ENCODE measurements at places on chromosomes 7 and 10.

DNA sequence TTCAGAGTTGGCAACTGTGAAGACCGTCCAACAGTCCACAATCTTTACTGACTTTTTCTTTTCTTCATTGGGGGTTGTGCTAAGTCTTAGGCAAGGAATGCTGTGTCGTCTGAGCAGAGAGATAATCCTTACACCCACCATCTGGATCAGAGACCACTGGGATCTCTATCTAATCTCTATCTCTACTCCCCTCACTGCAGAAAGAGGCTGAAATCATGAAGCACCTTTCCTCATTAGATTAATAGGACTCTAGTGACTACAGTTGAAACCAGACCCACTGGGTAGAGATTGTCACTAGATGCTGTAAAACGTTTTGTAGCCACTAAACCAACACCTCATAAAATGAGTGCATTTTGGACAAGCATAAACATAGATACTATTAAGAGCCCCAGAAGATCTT lies 387.4 kb upstream of the CELF2 start:
- no peak for DNase-seq

GRCh38 chr7:130379532-130379920 lies 768 bp upstream of the CPA1 start:
- DNase-seq, result no peak

- DNase-seq, result no peak
Measured at GRCh38 chr10:110430340-110431273, 67.1 kb upstream of the DUSP5 start.

GRCh38 chr10:85647741-85648140 lies 718.9 kb downstream of the GRID1 start:
- DNase-seq, result no peak

GRCh38 chr10:24209946-24210491 lies 1.1 kb downstream of the KIAA1217 start:
- DNase-seq, result no peak

DNA sequence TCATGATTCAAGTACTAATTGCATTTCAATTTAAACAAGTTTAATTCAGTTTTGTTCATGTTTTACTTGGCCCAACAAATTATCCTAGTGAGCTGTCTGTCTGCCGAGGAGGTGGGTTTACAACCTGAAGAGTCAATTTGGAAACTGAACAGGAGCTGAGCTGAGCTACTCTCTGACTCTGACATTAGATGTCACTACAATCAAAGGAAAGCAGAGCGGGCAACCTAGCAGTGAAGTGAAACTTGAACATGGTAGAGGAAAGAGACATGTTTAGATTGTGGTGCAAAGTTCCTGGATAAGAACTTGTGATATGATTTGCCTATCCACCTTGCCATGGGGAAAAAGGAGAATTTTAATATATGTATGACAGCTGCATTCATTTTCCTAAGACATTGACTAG lies 9.6 kb upstream of the AGR3 start:
- no peak for DNase-seq

DNA sequence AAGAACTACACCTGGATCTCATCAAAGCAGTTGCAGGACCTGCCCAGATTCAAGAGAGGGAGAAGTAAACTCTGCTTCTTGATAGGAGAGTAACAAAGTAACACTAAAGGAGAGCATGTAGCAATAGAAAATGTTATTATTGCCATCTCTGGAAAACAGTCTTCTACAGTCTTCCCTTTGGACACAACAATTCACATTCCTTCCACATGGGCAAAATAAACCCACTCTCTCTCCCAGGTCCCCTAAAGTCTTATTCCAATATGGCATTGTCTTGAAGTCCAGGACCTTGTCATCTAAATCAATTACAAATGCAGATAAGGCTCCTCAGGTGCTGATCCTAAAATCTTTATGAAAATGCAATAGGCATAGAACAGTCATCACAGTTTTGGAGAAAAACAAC lies 10.3 kb upstream of the WNT2 start:
- no peak for DNase-seq

Data from NCI-H774 (cell line).